Stimulated activated CD4-positive, alpha-beta T cell treated with anti-CD3 and anti-CD28 coated beads, Interleukin-15, amount 100 ng/mL, for 24 hours (primary cell): ENCODE measurements at places on chromosomes 5 and 9.

DNA sequence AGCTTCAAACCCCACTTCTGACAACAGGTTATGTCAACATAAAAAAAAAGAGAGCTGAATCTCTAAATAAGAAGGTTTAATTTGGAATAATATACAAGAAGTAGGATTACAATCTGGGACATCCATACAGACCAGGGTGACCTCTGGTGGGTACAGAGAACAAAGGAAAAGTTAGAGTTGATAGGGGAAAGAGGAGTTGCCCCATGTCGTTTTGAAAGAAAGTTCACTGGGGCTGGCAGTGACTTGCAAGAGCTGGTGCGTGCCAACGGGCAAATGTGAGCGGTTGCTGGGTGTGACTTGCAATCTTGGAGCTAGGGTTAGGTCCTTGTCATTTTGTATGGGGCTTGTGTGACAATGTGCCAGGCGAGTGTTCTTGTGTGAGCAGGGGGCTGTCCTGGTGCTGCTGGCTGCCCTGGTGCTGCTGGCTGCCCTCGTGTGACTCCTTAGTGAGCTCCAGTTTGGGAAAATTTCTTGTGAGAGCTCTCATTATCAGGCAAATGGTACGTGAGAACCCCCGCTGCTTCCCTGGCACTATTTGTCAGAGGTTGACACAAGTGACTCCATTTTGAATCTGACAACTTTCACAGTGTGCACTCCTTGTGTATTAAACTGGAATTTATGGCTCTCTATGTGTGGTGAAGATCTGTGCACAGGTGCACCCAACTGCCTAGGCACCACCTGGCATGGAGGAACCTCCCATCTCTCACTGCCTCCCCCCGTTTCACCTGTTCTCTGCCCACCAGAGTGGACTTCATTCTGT is 69.8 kb downstream of the UBE2QL1 start:
- DNase-seq: no peak

- DNase-seq: no peak
These were observed 67.4 kb downstream of the TNPO1 start for GRCh38 chr5:72883850-72884249.

- DNase-seq: no peak
These were observed 15.0 kb downstream of the PSMB7 start for GRCh38 chr9:124399968-124400940.

GRCh38 chr5:59799668-59800346 is 93.7 kb downstream of the PDE4D start:
- DNase-seq: no peak

GRCh38 chr5:5321137-5321536 is 101.3 kb upstream of the ICE1 start:
- no peak for DNase-seq
